ENCODE measurements at places on chromosomes 1 and 21.
A peak's percentile ranks its signal among the peaks of the same experiment; 100 is the strongest.

DNA sequence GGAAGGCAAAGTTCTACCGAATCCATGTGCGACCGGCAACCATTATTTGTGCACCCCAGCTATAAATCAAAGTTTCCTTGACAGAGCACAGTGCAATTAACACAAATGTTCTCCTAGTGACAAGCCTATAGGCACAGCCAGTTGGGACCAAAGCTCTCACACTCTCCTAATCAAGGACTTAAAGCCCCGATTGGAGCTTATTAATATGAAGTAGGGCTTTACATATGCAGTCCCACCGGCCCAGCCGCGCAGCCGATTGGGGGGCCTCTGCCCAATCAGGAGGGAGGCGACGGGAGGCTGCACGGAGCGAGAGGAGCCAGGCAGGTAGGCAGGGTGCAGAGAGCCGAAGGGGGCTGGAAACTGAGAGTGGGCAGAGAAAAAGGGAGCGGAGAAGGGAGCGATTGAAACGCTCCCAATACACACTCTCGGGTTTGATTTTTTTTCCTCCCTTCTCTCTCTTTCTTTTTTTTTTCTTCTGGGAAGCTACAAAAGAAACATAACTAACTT is at the start of gene ESRRG:
ESRRG (minus strand) TSS at position 156 of the 507 bp plus-strand sequence; CDS start at position 26, 130 bp downstream.
- DNase-seq = no peak

DNA sequence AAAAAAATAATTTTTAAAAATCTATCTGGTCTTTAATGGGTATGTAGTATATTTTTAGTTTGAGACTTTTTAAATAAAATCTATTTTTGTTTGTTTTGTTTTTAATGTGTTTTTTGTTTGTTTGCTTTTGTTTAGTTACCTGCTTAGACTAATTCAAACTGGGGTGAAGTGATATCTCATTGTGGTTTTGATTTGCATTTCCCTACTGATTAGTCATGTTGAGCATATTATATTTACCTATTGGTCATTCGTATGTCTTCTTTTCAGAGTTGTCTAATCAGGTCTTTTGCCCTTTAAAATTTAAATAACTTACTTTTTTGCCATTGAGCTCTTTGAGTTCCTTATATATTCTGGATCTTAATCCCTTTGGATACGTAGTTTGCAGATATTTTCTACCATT is 20.3 kb downstream of the CD1B start:
- no peak for DNase-seq

- no peak for DNase-seq
Observed at GRCh38 chr1:44526295-44527073, 121.4 kb downstream of the RNF220 start.

GRCh38 chr1:54287176-54287650 is 87.2 kb downstream of the MRPL37 start:
- no peak for DNase-seq

- no peak for DNase-seq
Observed at GRCh38 chr1:20355828-20356735, 65.4 kb downstream of the VWA5B1 start.

GRCh38 chr1:67863637-67864036 is 30.4 kb upstream of the GNG12 start:
- no peak for DNase-seq

DNA sequence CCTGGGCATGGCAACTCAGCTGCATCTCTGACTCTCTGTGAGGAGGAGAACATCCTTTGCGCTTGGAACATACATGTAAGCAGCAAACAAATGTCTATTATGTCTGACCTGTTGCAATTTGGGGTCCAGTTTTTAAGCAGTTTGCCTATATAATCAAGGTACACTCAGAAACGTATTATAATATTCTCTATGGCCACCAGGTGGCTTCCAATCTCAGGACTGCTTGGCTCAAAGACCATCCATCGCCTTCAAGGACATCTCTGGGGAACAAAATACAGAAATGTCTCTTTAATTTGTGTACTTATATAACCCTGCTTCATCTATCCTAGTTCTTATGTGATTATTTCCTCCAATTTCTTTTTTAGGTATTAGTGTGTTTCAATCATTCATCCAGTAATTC is 227.2 kb downstream of the OLFM3 start:
- DNase-seq = no peak

GRCh38 chr1:86541859-86542258 is 5.0 kb upstream of the CLCA4 start:
- DNase-seq = no peak

- no peak for DNase-seq
Observed at GRCh38 chr21:38297194-38297631, 40.4 kb downstream of the KCNJ15 start.

DNA sequence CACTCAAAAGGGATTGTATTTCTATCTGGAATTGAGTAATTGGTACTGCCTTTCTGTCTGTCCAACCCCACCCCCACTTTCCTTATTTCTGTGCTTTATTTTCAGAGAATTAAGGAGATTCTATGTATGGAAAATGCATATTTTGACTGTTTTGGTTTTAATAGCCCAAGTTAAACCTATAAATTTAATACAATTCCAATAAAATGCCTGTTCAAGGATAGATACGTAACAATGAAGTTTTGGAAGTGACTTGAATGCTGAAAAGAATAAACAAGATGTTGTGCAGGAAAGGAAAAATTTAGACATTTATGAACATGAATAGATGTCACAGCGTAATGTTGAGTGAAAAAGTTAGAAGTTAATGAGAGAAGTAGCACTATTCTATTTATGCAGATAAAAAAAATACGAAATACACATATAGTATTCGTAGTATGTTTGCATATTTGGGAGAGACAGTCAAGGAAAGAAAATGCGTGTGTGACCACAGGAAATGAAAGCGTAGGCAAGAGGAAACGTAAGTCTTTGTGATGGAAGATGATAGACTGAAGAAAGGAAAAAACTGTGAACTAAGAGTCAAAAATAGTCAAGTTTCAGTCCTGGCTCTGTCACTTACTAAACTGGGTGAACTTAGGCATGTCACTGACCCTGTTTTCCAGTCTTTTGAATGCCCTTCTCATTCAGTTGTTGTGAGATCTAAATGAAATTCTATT is 62.1 kb downstream of the MEF2D start:
- no peak for DNase-seq

DNA sequence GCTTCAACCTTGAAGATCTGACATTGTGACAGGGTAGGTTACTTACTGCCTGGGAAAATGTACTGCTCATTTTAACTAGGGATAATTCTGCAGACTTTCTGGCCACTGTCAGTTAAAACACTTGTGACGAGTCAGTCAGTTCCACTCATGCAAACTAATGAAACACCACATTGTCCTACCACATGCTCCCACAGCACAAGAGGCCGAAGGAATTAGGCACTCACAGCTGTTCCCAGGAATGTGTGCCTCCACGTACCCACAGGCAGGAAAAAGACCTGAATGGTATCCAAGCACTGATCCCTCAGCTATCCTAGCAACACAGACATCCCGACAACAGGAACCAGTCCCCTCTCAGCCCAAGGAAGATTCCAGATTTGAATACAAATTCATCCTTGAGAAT is 12.3 kb downstream of the BCAR3 start:
- no peak for DNase-seq

GRCh38 chr1:119815928-119816327 is 4.7 kb upstream of the REG4 start:
- DNase-seq = no peak

DNA sequence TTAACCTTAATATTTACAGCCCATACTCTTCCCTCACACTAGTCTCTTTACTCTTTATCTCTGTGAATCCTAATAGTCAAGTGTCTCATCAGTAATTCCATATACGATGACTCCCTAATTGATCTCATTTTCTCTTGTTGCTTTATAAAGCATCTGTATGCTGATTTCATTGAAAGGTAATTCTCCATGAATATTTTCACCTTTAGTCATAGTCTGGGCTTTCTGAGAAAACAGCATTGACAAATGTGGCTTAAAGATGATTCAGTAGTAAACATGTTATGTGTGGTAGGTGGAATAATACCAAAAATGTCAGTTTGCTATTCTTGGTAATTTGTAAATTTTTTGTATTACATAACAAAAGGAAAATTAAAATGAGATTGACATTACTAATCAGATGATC is 1176.5 kb downstream of the NCAM2 start:
- no peak for DNase-seq

- no peak for DNase-seq
Observed at GRCh38 chr1:223364685-223365382, 858 bp upstream of the SUSD4 start.

DNA sequence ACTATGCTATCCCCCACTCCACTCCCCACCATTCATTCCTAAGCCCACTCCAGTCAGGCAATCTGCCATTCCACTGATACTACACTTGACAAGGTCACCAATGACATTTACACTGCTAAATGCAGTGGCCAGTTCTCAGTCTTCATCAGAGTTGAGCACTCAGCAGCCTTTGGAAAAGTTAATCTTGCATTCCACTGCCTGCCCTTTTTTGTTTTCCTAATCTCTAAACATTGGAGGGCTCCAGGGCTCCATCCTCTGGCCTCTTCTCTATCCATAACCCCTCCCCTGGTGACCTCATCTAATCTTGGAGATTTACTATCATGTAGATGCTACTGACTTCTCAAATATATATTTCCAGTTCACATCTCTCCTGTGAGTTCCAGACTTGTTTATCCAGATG is 70.9 kb upstream of the S1PR1 start:
- no peak for DNase-seq

GRCh38 chr1:210415846-210416448 is 87.2 kb downstream of the HHAT start:
- DNase-seq = no peak

DNA sequence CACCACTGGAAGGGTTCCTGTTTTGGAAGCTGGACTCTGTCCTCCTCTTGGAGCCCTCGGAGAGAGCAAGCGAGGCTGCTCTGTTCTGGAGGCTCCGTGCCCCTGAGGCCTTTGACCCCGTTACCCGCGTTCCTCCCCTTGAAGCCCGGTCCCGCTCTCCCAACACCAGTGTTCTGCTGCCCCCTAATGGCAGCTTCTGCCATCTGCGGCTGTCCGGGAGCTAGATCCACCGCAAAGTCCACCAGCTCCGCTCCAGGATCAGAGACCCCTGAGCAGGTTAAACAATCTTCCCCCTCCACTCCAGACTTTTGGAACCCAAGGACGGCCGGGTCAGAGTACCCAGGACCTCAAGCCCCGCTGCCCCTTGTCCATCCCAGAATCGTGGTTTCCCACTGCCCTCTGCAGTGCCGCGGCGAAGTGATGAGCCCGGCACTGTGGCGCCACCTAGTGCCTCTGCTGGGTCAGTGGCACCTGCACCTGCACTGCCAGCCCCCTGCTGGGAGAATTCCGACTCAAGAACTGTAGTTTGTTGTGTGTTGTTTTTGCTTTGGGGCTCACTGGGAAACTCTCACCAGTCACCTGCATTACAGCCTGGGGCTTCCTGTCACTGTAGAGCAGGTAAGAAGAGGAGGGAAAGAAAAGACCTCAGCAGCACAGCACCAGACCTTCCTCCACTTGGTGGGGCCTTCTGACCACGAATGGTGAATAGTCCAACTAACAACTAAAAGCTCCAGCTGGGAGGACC is 63.5 kb upstream of the NFASC start:
- DNase-seq = peak; percentile 76

DNA sequence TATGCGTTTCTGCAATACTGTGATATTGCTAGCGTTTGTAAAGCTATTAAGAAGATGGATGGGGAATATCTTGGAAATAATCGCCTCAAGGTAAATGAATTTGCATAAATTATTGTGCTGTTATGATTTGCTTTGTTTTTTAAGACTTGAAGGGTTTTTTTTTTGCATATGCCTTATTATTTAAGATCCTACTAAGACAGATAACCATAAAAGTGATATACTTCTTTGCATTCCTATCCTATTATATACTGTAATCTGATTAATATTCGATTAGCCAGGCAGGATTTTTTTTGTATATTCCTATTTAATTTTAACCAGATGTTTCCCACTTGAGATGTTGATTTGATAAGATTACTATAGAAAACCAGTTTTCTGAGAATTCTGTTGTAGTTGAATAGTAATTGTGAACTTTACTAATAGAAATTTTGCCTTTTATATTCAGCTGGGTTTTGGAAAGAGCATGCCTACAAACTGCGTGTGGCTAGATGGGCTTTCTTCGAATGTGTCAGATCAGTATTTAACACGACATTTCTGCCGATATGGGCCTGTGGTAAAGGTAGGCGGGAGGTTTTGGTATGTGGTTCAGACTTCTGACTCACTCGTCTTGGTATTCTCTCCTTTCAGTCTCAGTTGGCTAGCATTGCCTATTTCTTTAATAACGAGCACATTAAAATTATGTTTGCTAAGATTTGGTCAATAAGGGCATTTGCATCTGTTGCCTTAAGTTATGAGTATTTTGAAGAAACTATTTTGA is 56.8 kb downstream of the ZBTB17 start:
- DNase-seq = no peak

- no peak for DNase-seq
Observed at GRCh38 chr1:223492044-223492443, 98.8 kb downstream of the CCDC185 start.

- DNase-seq = no peak
Observed at GRCh38 chr1:217586586-217586985, 44.3 kb downstream of the GPATCH2 start.

DNA sequence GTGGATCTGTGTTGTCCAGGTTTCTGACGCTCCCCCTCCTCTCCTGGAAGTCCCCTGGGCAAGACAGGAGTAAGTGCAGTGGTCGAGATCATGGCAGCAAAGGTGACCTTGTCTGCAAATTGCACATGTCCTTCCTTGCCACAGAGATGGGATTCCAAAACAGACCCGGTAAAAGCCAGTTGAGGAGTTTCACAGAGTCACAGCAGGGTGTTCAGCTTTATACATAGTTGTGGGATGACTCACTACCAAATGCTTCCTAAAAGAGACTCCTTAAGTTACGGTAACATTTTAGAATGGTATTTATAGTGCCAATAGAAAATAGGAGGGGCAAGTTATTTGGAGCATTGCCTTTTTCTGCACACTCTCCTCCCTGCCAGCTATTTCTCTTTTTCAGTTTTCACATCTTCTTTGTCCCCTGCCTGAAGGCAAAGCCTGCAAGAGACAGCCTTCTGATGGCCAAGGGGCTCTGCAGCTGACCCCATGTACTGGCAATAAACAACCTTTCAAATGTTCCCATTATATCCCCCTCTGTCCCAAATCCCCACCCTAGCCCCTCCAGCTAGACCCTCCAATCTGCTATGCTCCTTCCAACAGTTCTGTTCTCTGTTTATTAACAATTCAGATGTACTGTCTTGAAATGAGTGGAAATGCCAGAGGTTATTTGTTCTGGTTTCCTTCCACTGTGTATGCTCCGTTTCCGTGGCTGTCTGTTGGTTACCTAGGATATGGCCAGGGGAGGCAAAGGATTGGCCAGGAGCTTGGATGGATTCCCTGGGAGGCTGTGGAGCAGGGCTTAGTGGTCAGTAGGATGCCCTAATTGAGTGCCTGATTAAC is 115.0 kb downstream of the TGFB2 start:
- no peak for DNase-seq

DNA sequence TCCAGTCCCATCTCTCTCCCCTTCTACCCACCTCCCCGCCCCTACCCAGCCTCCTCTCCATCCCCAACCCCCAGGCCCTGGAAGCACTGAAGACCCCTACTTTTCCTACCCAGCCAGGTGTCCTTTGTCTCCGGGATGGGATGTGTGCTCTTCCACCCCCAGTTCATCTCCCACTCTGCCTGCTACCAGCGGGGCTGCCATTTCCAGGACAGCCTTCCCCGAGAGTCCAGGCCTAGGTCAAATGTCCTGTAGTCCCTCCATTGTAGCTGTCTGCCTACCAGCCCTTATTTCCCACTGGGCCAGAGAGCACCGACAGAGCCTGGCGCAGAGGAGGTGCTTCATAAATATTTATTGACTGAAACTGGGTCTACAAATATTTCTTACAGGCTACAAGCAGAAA is 72.0 kb upstream of the TLR5 start:
- DNase-seq = no peak

GRCh38 chr1:53551428-53551995 is 92.3 kb downstream of the DMRTB1 start:
- DNase-seq = no peak

Measured in GDM1 (cell line).